ENCODE measurements at places on chromosomes 5 and 9.

DNA sequence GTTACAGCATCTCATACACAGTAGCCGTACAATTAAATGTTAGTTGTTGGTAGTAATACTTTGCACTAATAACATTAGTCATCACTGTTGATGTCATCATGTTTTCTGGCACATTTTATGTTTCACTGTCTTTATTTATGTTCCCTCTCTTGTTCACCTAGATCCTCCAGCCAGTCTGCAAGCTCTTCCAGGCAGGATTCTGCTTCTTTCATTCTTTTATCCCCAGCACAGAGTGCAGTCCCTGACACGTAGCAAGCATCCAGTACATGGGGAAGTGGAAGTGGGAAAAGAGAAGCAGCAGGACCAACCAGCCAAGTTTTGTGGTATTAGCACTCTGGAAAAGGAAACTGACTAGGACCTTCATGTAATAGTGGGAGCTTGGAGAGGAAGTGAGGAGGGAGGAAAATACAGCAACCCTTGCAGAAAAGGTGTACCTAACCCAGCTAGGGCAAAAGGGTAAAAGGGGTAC lies 89.7 kb upstream of the SLC44A1 start:
- DNase-seq, result no peak

DNA sequence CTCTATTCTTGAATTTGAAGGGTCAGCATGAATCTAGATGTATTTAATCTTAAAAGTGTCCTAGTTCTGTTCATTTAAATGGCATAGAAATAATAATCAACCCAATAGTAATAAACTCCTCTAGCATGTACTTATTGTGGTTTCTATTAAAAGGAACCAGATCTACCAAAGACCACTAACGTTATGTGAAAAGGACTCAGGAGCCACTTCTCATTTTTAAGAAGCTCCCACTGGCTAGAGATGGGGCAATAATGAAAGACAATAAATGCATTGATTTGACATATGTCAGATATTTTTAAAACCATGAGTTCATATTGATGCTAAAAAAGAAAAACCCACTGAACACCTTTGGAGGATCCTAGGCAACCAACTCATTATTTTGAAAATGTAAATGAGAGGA lies 191.9 kb downstream of the ATP10B start:
- DNase-seq, result no peak

GRCh38 chr9:95399261-95399660 lies 81.8 kb upstream of the FANCC start:
- DNase-seq, result no peak

DNA sequence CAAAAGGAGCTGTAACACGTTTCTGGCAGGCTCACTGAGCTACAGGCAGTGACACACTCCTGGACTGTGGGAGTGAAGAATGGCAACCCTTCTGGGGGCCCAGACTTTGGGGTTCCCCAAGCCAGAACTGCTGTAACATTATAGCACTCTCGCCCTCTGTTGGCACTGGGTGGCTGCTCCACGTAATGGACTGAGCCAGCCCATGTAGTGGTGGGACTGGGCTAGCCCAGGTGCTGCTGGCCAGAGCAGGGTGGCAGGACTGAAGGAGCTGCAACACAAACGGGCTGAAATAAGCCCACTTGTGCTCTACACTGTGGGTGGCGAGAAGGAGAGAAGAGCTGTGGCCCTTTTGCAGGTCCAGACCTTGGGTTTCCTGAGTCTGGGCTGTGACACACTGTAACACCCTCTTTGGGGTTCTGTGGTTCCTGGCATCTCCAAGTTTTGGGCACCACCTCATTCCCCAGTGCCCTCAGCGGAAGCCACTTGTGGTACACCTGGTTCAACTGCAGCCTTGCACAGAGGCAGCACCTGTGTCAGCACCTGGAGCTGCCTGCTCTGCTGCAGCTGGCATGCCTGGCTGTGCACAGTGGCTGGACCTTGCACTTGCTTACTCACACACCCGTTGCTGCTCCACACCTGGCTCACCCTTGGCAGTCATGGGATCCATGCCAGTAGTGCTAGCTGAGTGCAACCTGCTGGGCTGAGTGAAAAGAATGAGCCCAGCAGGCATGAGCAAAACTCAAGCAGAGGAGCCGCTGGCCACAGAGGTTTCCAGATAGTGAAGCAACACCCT lies 95.0 kb upstream of the PRR16 start:
- DNase-seq, result no peak

- no peak for DNase-seq
Measured at GRCh38 chr5:112200131-112200530, 218.9 kb downstream of the EPB41L4A start.

DNA sequence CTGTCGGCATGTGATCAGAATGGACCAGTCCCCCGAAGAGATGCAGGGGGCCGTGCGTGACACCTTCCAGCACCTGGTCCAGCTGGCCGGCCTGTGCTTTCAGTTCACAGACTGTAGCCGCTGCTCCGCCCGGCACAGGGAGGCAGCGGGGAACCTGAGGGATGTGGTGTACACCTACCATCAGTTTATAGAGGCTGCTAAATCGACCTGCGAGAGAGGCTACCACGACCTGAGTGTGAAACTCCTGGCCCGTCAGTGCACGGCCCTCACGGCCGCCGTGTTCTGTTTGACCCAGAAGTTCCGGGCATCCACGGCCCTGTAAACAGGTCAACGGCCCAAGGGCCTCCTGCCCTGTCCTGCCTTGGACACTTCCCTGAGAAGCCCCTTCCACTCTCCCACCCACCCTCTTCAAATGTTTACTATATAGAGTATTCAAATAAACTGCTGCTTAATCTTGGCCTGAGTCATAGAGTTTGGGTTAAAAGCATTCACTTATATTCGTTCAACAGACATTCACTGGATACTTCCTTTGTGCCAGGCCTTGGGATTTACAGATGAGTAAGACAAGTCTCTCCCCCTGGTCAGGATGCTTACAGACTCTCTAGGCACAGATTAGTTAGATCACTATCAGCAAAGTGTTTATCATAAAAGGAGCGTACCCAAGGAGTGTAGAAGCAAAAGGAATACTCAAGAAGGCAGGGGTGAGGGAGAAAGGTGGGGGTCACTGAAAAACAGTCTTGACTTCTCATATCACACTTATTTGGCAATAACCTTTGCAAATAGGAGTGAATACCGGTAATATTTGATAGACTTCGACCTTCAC lies 6.9 kb upstream of the TRMT10B start:
- no peak for DNase-seq

DNA sequence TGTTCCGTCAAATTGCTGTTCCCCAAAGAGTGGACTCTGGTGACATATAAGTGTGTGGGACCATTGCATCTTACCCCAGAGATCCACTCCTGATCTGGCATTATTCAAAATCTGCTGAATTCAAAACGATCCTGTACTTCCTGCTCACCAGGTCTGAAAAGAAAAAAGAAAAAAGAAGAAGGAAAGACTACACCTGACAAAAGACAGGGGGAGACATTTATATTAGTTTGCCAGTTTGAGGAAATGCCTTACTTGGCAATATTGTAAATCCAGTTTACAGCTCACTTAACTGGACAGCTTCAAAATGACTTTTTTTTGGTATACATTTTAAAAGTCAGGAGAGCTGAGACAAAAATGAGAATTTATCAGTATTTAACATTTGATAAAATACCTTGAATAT lies 15.0 kb upstream of the GRHPR start:
- DNase-seq, result no peak

GRCh38 chr5:10581867-10582511 lies 18.1 kb downstream of the ANKRD33B start:
- DNase-seq, result no peak

DNA sequence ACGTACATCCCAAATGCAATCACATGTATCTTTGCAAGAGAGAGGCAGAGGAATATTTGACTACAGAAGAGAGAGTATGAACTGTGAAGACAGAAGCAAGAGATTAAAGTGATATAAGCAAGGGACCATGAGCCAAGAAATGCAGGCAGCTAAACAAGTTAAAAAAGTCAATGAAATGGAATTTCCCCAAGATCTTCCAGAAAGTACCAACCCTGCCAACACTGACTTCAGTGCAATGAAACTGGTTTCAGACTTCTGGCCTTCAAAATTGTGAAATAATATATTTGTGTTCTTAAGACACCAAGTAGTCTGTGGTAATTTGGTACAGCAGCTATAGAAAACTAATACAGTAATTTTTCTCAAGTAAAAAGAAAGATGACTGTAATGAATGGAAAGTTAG lies 20.9 kb downstream of the FOXI1 start:
- DNase-seq, result no peak

DNA sequence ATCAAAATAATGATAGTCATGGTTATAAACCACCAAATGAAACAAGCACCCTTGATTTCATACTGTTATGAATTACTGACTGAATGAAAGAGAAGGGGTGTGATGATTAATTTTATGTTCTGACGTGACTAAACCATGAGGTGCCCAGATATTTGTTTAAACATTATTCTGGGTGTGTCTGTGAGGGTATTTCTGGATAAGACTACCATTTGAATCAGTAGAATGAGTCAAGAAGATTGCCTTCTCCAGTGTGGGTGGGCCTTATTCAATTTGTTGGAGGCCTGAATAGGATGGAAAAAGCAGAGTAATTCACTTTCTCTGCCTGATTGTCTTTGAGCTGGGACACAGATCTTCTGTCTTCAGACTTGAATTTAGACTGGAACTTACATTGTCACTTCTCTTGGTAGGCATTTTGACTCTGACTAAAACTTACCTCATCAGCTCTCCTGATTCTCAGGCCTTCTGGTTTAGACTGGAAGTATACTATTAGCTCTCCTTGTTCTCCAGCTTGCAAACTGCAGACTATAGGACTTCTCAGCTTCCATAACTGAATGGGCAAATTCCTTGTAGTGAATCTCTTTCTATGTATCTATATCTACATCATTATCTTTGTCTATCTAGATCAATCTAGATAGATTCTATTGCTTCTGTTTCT lies 321.9 kb upstream of the TARS1 start:
- DNase-seq, result no peak

DNA sequence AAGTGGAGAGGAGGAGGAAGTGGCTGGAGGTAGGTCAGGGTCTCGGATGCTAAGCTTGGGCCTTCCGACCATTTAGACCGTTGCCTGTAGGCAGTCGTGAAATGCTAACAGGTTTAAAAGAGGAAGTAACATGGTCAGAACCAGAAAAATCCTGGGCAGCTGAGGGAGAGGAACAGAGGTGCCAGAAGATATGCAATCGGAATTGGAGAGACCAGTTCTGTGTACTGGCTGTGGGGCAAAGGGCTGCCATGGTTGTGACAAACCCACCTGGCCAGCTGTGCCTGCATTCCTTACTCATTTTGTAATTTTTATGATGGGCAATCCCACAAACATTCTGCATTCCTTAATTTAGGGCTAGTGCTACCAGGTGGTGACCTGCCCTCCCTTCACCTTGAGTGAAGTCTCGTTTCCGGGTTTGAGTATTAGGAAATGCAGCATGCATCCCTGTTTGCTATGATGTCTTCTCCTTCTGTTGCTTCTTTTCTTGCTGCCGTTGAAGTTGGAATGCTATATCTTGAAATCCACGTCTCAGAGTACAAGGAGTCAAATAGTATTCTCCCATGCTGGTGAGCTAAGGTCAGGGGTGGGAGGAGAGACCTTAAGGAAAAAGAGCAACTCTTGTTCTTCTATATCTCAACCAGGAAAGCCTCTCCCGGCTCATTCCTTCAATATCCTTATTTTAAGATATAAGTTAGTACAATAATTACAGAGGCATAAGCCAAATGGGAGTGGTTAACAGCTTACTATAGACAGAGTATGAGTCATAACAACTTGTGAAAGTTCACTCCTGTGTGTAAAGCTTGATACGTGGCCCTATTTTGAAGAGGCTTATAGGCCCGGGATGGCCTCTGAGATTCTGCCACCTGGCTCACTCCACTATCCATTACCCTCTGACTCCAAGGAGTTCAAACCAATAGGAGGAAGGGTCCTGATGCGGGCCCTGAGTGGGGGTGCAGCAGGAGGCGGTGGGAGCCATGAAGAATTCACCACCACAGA lies 37.0 kb downstream of the B4GALT1 start:
- no peak for DNase-seq

DNA sequence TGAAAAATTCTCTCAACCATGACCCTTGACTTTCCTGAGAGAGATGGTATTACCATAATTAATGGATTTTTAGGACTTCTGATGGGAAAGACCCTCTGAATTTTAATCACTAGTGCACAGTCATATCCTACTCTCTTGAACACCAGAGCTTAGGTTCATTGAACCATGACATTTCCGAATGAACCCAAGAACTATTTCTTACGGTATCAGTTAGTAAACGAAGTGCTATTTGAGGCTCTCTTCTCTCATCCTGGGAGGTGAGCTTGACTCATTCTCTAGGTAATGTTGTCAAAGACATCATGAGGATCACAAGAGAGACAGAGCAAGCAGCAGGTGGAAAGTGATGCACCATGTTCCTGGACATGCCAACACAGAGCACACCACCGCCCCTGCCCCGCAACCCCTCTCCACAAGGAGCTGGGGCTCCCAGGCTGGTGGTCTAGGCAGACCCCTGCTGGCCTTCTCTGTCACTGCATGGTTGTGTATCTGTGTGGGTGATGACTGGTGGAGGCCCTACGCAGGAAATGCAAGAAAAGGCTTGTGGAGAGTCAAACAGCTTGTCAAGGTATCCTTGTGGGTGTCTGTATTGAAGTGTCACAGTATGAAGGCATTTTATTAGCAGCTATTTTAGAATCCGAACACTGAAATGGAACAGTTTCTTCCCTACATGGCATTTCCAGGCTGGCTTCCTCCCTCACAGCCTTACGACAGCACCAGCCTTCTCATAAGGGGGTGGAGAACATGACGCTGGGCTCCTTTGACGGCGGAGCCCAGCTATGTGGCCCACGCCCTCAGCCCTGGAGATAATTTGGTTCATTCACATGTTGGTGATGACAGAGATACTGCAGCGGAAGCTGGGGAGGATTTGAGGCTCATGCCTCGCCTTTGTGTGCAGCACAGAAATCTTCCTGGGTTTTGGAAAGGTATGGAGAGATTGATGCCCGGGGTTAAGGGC lies 297.6 kb downstream of the NTRK2 start:
- no peak for DNase-seq

DNA sequence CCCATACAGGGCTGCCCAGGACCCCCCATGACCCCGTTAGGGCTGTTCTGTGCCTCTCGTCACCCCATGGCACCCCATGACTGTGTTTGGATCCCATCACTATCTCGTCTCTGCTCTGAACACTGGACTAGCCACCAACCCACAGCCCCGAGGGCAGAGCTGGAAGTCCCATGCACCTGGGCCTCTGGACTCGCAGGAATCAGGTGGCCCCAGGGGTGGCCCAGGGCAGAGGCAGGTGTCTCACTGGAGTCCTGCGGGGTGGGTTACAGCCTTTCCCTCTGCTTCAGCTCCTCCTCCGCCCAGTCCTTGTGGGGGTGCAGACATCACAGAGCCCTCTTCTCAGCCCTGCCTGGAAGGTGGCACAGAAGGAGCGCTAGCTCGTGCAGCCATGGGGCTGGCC lies 79.7 kb downstream of the COL5A1 start:
- DNase-seq, result no peak

GRCh38 chr5:138663561-138663960 lies 88.4 kb upstream of the HSPA9 start:
- DNase-seq, result no peak

DNA sequence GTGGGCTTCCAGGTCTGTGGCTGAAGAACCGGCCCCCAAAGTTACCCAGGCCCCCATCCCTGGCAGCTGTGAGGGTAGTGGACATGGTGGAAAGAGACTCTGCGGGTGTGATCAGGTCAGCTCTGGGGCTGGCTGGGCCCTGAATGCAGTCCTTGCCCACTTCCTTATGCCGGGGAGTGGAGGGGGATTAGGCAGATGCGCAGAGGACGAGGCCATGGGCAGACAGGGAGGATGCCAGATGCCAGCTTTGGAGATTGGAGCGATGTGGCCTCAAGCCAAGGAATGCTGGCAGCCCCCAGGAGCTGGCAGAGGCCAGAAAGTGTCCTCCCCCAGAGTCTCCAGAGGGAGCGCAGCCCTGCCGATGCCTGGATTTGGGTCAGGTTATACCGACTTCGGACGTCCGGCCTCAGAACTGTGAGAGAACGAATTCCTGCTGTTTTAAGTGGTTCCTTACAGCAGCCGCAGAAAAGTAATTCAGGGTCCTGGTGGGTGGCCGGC lies 69.8 kb downstream of the ADAMTS2 start:
- no peak for DNase-seq
